Effector memory CD4-positive, alpha-beta T cell (primary cell): ENCODE measurements at places on chromosomes 3 and 15.

- no peak overlapping the region for H3K27ac ChIP-seq
- peaks cover 2% of the 10 kb centered on the region for H3K36me3 ChIP-seq
- no peak for DNase-seq
- H3K4me1 ChIP-seq = peaks cover 12% of the 10 kb centered on the region
- H3K27me3 ChIP-seq = no peaks in the 10 kb centered on the region
Observed at GRCh38 chr3:5151586-5151985, 29.5 kb downstream of the ARL8B start.

- no peak for DNase-seq
- H3K4me1 ChIP-seq = no peaks in the 10 kb centered on the region
- peaks cover 8% of the 10 kb centered on the region for H3K27me3 ChIP-seq
- H3K27ac ChIP-seq = no peak overlapping the region
Observed at GRCh38 chr3:194170793-194171192, 34.8 kb downstream of the HES1 start.

DNA sequence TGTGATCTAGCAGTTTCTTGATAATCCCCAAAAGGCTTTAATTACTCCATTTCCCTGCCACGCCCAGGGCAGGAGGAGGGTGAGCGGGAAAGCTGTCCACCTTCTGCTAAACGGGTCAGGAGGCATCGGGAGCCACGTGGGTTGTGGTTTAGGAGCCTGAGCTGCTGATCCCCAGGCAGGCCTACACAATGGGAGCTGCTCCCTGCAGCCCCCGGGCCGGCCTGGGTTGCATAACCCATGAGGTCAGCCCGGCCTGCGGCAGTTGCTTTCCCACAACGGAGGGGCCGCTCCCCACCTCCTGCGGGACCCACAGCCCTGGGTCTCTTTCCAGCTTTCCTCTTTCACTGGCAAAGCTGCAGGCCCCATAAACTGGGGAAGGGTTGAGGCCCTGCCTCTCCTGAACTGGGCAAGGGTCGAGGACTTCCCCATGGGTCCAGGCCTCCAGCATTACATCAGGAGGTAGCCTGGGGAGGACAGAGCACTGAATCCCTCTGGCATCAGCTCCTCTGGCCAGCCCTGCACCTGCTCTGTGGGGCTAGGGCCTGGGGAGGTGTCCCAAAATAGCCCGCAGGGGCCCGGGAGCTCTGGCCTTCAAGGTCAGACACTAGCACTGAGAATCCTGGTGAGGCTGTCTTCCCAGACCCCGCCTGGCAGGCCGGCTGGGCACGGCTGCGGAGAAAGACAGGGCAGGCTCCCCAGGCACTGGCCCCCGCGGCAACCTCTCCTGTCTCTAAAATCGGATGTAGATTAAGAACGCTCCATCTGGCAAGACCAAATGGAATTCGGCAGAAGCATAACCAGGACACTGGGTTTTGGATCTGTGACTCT is 47.3 kb downstream of the ZDHHC19 start:
- H3K4me3 ChIP-seq = no peak overlapping the region
- H3K27me3 ChIP-seq = no peaks in the 10 kb centered on the region
- H3K4me1 ChIP-seq = no peaks in the 10 kb centered on the region
- no peak for DNase-seq

DNA sequence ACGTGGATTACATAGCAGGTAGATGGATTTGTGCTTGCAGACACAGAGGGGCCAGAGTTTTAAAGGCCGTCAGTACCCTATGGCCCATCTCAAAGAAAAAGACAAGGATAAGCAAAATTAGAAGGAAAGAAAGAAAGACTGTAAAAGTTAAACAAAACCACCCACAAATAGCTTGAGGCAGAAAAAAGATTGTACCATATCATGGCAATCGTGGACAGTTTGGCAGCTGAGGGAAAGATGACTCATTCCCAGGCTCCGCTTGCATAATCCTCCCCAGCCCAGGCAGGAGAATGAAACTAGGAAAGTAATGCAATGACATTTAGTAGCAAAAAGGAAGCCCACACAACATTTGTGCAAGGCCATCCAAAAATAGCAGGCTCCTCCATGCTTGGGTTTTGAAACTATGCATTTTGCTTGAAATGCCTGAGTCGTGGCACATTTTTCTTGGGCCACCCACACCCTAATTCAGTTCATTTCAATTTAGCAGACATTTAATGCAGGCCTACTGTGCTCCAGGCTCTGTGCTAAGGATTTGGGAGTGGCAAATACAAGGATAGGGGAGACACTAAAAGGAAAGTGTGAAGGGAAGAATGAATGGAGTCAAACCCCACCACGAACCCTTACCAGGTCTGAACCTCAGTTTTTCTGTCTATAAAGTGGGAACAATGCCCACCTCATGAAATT is 40.9 kb upstream of the SMAD3 start:
- no peaks in the 10 kb centered on the region for H3K27me3 ChIP-seq
- H3K27ac ChIP-seq = no peak overlapping the region
- no peaks in the 10 kb centered on the region for H3K4me1 ChIP-seq
- DNase-seq = no peak
- no peaks in the 10 kb centered on the region for H3K36me3 ChIP-seq

DNA sequence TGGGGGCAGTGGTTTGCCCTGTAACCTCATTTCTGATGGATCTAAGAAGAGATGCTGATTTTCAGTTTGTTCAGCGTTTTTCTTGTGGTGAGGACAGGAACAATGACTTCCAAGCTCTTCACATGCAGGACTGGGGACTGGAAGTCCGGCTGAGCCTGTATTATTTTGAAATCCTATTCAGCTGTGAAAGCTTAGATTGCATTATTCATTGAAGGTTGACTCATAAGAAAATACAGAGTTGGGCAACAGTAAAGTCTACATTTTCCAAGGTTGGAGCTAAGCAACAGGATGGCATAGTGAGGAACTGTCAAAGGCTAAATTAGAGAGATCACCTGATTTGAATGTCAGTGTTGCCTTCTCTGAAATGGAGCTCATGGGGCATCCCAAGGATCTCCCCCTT is 230.9 kb upstream of the FEZF2 start:
- no peaks in the 10 kb centered on the region for H3K36me3 ChIP-seq
- H3K27ac ChIP-seq = no peak overlapping the region
- H3K27me3 ChIP-seq = no peaks in the 10 kb centered on the region
- DNase-seq = no peak
- no peak overlapping the region for H3K4me3 ChIP-seq

GRCh38 chr3:54171509-54171908 is 49.2 kb downstream of the CACNA2D3 start:
- no peaks in the 10 kb centered on the region for H3K27me3 ChIP-seq
- no peak overlapping the region for H3K4me3 ChIP-seq
- DNase-seq = no peak
- no peaks in the 10 kb centered on the region for H3K4me1 ChIP-seq
- no peak overlapping the region for H3K27ac ChIP-seq

- H3K4me1 ChIP-seq = peaks cover 7% of the 10 kb centered on the region
- DNase-seq = no peak
- H3K27me3 ChIP-seq = no peaks in the 10 kb centered on the region
- H3K36me3 ChIP-seq = no peaks in the 10 kb centered on the region
- no peak overlapping the region for H3K27ac ChIP-seq
- H3K4me3 ChIP-seq = no peak overlapping the region
Observed at GRCh38 chr3:113953677-113954076, 5.9 kb downstream of the ZDHHC23 start.

- peaks cover 31% of the 10 kb centered on the region for H3K36me3 ChIP-seq
- H3K27me3 ChIP-seq = no peaks in the 10 kb centered on the region
- no peak for DNase-seq
- no peak overlapping the region for H3K27ac ChIP-seq
Observed at GRCh38 chr3:71694358-71694999, 30.7 kb downstream of the EIF4E3 start.

- peaks cover 4% of the 10 kb centered on the region for H3K36me3 ChIP-seq
- H3K4me1 ChIP-seq = no peaks in the 10 kb centered on the region
- no peak for DNase-seq
- no peak overlapping the region for H3K4me3 ChIP-seq
- H3K27me3 ChIP-seq = no peaks in the 10 kb centered on the region
- no peak overlapping the region for H3K27ac ChIP-seq
Observed at GRCh38 chr3:33642806-33643205, 75.2 kb downstream of the CLASP2 start.

DNA sequence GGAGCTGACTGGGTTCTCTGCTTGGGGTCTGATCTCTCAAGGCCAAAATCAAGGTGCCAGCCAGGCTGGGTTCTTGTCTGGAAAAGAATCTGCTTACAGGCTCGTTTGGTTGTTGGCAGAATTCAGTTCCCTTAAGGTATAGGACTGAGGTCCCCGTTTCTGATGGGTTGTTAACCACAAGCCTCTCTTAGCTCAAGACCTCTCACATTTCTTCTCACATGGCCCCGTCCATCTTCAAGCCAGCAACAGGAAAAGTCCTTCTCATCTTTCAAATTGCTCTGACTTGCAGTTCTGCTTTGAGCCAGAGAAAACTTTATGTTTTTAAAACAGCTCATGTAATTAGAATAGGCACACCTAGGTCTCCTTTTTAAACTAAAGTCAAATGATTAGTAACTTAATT is 20.4 kb downstream of the UACA start:
- DNase-seq = no peak
- H3K27ac ChIP-seq = no peak overlapping the region
- H3K36me3 ChIP-seq = no peaks in the 10 kb centered on the region

GRCh38 chr15:73936181-73936580 is 9.9 kb downstream of the LOXL1 start:
- no peak overlapping the region for H3K27ac ChIP-seq
- H3K27me3 ChIP-seq = no peaks in the 10 kb centered on the region
- H3K4me3 ChIP-seq = no peak overlapping the region
- H3K36me3 ChIP-seq = no peaks in the 10 kb centered on the region
- H3K4me1 ChIP-seq = peaks cover 19% of the 10 kb centered on the region
- no peak for DNase-seq

DNA sequence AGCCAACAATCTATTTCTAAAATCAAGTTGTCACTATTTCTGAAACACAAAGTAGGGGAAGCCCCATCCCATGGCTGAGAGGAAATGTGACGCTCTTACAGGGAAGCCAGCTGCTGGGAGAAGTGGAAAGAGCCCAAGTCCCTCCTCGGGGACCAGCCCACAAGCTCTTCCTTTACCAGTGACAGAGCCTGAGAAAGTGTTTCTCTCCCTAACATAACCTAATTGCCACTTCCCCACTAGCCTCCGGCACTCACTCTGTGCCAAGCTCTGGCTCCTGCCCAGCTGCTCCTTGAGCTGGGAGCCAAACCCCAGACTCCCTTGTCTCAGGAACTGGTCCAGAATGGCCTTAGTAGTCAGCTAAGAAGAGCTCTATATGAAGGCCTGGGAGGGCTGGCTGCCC is 42.9 kb downstream of the TNFAIP8L3 start:
- H3K36me3 ChIP-seq = no peaks in the 10 kb centered on the region
- H3K27me3 ChIP-seq = no peaks in the 10 kb centered on the region
- no peak overlapping the region for H3K27ac ChIP-seq
- H3K4me3 ChIP-seq = no peak overlapping the region
- no peak for DNase-seq
- no peaks in the 10 kb centered on the region for H3K4me1 ChIP-seq

DNA sequence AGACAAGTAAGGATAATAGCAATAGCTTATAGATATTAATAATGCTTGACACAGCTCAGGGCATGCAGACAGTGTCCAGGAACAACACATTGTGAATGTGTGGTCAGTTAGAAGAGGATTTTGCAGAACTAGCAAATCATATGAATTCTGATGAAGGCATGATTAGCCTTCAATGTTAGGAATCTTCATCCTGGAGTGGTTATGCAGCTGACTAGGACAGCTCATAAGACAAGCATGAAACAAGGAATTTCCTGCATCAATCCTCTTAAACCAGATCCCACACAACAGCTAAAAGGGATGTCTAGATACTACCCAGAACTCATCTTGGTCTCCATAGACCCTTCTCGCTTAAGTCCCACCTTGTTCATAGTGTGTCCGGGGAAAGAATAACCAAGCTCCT is 499.0 kb upstream of the ATP11B start:
- H3K4me1 ChIP-seq = no peaks in the 10 kb centered on the region
- no peaks in the 10 kb centered on the region for H3K27me3 ChIP-seq
- no peak overlapping the region for H3K4me3 ChIP-seq
- no peaks in the 10 kb centered on the region for H3K36me3 ChIP-seq
- DNase-seq = no peak
- no peak overlapping the region for H3K27ac ChIP-seq

GRCh38 chr3:101388706-101389105 is 68.3 kb upstream of the IMPG2 start:
- no peaks in the 10 kb centered on the region for H3K4me1 ChIP-seq
- H3K27ac ChIP-seq = no peak overlapping the region
- no peaks in the 10 kb centered on the region for H3K36me3 ChIP-seq
- no peak overlapping the region for H3K4me3 ChIP-seq
- no peak for DNase-seq
- no peaks in the 10 kb centered on the region for H3K27me3 ChIP-seq

DNA sequence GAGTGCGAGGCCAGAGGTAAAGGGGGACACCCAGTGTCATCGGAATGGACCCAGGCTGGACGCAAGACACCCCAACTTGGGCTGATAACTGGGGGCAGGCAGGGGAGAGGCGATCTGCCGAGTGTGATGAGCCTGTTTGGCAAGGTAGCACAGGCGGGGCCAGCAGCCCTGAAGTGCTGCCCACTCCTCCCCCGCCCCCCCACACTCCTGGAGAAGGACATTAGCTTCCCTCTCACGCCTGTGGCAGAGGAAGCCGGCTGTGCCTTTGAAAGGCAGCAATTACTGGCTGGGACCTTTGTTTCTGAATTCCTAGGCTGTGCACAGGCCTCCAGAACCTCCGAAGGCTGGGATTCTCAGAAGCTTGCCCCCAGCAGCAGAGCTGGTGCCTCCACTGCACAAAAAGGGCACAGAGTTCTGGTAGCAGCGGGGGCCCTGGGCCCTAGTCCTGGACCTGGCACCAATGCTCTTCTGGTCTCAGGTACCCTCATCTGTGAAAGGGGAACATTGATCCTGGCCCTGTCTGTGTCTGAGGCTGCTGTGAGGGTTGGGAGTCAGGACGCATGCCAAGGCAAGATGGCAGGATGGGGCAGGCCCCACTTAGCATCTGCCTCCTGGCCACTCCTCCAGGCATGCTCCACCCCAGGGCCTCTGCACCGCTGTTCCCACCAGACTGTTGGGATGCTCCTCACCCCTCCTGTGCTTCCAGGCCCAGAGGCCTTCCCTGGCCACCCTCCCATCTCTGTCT is 28.6 kb downstream of the IQSEC1 start:
- H3K27ac ChIP-seq = no peak overlapping the region
- no peak for DNase-seq
- H3K4me1 ChIP-seq = no peaks in the 10 kb centered on the region
- H3K4me3 ChIP-seq = no peak overlapping the region
- no peaks in the 10 kb centered on the region for H3K27me3 ChIP-seq
- no peaks in the 10 kb centered on the region for H3K36me3 ChIP-seq

DNA sequence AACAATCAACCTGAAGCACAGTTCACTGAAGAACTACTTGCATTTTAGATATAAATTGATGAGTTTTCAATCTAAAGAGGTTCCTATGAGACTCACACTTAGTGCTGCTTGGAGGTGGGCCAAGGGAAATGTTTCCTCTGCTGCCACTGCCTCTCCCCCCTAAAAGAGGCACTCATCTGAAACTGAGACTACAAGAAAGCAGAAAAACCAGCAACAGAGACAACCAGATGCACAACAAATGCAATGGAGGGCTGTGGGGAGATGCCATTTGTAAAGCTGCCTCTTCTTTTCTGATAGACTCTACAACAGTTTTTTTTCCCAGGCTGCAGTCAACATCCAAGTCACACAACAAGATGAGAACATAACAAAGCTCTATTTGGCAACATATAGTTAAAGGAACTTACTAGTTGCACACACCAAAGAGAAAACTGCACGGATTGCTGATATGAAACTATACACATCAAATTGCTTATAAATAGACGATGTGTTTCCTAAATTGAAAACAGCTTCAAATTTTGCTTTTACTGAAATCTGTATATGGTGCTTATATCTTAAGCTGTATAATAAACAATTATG is 11.0 kb downstream of the TSPAN3 start:
- no peaks in the 10 kb centered on the region for H3K27me3 ChIP-seq
- DNase-seq = no peak
- no peaks in the 10 kb centered on the region for H3K36me3 ChIP-seq
- H3K4me1 ChIP-seq = no peaks in the 10 kb centered on the region
- H3K4me3 ChIP-seq = no peak overlapping the region
- no peak overlapping the region for H3K27ac ChIP-seq
